ENCODE measurements at places on chromosomes 7 and 10.

DNA sequence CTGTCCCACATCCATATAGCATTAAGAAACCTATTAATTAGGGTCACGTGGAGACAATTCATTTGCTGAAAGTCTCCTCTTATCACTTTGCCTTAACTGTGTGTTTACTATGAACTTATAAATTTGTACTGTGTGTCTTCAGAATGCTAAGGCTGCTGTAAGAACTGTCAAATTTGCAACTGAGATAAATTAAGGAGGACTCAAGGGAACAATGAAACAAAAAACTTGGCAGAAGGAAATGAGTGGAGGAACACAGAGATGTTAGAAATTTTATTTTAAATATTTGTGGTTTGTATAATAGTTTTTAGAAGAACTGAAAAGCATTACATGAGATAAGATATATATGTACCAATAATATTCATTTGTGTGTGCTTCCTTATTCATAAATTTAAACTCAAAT is 1005.3 kb upstream of the SORCS1 start:
- no peak for DNase-seq

DNA sequence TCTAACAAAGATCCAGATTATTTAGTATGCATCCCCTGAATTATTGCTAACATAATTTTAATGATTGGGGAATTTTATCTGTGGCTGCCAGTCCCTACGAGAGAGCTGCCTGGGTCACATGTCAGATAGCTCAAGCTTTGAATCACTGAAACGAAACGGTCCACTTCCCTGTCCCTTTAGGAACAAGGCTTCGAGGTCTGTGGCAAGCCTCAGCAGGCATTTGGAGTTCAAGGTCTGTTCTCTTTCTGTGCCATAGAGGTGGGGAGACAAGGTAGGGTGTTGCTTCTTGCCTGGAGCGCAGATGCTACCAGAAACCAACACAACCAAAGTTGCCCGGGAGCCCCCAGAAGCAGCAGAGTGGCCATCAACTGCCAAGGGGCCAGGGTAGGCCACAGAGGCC is 13.9 kb upstream of the SH2D4B start:
- DNase-seq = no peak

DNA sequence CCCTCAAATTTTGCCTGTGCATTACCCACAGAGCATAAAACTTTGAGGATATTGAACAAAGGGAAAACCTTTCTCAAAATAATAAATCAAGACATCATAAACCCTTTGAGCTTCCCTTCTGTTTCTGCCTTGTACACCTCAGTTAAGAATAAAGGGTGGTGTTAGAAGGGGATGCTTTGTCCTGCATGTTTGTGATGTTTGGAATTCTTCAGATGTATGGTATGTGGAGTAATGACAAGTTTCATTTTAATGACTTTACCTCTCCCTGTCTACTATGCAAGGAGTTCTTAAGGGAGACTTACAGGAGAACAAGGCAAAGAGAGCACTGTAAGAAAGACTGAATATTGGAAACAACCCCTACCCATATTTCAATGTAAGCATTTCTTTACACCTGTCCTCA is 99.2 kb downstream of the HECW1 start:
- no peak for DNase-seq

- DNase-seq = no peak
These were observed 20.6 kb downstream of the NPY start for GRCh38 chr7:24304494-24305095.

GRCh38 chr10:126658928-126659327 is 11.6 kb downstream of the C10orf90 start:
- no peak for DNase-seq

DNA sequence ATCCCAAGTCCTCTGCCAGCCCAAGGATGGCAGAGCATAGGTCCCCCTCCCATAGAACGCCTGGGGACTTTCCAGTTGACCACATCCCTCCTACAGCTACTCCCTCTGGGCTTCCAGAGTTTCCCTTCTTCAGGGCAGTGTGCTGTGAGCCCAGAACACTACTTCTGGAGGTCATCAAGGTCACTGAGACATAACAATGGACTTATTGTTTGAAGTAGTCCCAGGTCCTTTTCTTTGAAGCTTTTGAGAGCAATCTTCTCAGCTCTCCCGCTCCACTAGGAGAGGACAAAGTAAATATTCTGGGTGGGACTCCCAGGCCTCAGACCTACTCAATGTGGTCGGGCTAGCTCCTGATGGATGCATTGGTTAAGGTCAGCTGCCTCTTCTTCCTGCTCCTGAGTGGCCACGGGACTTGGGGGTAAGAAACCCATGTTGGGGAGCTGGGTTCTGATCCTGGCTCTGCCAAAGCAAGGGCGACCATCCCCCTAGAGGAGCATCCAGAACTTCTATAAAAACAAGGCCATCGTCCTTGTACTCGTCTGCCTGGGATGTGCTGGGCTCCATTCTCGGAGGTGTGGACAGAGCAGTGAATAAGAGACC is 83.5 kb upstream of the DDC start:
- DNase-seq = no peak

Data from CD4-positive, alpha-beta T cell treated with Interleukin-4 for 1 hour (primary cell).